Stimulated activated CD8-positive, alpha-beta memory T cell treated with anti-CD3 and anti-CD28 coated beads, Interleukin-2, amount 100 ng/mL, for 1 hour (primary cell): ENCODE measurements at places on chromosomes 6 and 20.

- no peak for DNase-seq
Observed at GRCh38 chr6:122930252-122931180, 65.5 kb upstream of the CLVS2 start.

DNA sequence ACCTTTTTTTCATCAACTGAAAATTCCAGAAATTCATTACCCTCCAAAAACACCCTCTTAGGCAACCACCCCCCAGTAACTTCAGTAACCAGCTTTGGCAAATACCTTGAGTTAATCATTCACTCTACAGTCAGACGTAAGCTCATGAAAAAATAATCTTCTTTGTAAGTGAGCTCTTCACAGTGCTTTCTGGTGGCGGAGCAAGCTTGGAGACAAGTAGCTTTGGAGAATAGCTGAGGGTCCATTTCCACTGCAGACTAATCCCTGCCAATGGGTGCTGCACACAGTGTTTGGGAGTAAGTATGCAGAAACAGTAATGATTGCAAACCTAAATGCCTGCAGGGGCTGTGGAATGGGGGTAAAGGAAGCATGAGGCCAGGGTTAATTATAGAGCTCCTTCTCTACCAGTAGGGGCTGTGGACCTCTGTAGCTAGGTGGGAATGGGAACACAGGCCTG lies 56.8 kb upstream of the HINT3 start:
- DNase-seq: no peak

GRCh38 chr20:46089167-46089416 lies 670 bp downstream of the NCOA5 start:
- DNase-seq: no peak

DNA sequence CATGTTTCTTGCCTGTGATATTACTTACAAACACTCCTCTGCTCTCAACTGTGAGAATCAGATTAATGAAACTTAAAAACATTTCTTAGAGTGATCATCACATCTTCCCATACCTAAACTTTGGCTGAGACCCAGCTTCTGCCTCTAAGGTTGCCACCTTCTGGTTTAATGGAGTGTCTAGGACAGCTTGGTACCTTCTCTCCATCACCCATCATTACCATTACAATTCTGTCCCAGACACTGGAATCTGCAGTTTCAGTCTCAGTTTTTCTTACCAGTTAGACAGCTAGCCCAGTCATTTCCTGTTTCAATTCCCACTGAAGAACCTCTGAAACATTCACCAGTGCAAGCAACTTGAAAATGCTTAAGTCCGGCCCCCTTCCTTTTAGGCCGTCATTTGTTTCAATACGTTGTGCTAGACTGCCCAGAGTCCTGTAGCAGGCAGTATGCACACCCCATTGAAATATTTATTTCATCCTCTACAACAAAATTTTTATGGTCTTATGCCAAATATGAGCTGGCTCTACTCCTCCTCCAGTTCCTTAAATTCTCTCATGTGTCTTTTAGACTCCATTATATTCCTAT lies 107.0 kb upstream of the FOXO3 start:
- DNase-seq: no peak

GRCh38 chr20:39850821-39851330 lies 838.2 kb downstream of the MAFB start:
- DNase-seq: no peak
